Stimulated activated CD8-positive, alpha-beta memory T cell treated with anti-CD3 and anti-CD28 coated beads, Interleukin-15, amount 100 ng/mL, for 48 hours (primary cell): ENCODE measurements at places on chromosomes 2 and 18.

- no peak for DNase-seq
Measured at GRCh38 chr2:220296174-220296573, 668.7 kb downstream of the SLC4A3 start.

GRCh38 chr2:100959225-100959880 lies 42.7 kb upstream of the RPL31 start:
- DNase-seq, result no peak

- no peak for DNase-seq
Measured at GRCh38 chr2:233820774-233821105, 33.6 kb downstream of the HJURP start.

- no peak for DNase-seq
Measured at GRCh38 chr2:224849264-224849663, 133.1 kb upstream of the CCDC195 start.

GRCh38 chr2:207253666-207254345 lies 88.1 kb upstream of the KLF7 start:
- DNase-seq, result no peak
